Uterus (tissue), 4 donors: ENCODE measurements at places on chromosomes 5 and 9.

DNA sequence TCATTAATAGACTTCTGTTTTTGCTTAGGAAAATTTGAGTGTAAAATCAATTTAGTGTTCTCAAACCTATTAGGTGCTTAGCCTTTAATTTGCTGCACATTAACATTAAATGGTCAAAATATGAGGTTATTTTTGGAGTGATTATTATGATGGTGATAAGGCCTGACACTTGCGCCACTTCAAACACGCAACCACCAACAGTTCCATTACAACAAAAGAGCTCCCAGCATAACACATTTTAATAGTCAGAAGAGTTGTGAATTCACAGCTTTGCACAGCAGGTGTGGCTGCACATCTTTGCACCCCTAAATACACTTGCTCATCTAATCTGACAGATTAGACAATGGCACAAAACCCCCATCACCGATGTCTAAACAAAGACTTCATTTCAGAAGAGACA, 940.7 kb downstream of the NR2F1-AS1 start:
- no peak for DNase-seq

- no peak for DNase-seq
These were observed 585.8 kb upstream of the SEMA6A start for GRCh38 chr5:117160391-117160790.

DNA sequence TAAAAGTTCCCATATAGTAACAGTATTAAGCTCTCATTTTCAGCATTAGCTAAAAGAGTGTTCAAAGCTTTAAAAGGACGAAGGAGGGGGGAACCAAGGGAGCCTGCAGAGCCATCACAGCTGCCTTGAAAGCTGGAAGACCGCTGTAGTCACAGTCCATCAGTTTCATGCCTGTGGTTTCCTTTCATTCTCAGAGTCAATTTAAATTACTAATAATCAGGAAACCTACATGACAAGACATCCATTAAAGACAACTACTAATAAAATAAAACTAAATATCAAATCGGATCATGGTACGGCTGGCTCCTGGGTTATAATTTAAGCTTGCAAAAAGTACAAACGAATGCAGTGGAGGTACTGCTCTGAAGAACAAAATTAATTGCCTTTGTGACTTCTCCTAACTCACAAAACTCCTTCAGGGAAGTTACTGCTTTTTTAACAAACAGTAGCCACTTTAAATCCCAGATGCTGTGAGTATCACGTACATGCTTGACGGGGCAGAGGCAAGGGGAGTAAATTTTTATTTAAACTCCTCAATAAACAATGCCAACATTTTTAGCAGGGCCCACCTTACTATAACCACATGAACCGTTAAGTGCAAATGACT, 213.5 kb downstream of the DENND1A start:
- no peak for DNase-seq

- DNase-seq: no peak
These were observed 86.6 kb upstream of the ANKH start for GRCh38 chr5:14958188-14958587.

GRCh38 chr5:172177176-172177575, 10.8 kb downstream of the STK10 start:
- no peak for DNase-seq

- no peak for DNase-seq
These were observed 30.3 kb upstream of the TIFAB start for GRCh38 chr5:135482381-135482933.

DNA sequence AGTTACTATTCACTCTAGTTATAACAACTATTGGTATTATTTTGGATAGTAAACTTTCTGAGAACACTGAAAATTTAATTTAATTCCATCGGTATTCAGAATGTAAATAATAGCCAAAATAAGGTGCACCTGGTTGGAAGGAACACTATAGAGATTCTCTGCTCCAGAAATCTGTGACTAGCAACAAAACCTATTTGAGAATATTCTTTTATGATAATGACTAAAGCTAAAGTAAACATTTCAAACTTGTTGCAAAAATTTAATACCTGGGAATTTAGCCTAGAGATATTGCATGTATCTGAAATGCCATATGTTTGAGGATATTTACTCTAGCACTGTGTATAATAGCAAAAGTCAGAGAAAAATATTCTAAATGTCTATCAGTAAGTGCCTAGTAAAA, 144.1 kb downstream of the PLK2 start:
- DNase-seq: no peak

DNA sequence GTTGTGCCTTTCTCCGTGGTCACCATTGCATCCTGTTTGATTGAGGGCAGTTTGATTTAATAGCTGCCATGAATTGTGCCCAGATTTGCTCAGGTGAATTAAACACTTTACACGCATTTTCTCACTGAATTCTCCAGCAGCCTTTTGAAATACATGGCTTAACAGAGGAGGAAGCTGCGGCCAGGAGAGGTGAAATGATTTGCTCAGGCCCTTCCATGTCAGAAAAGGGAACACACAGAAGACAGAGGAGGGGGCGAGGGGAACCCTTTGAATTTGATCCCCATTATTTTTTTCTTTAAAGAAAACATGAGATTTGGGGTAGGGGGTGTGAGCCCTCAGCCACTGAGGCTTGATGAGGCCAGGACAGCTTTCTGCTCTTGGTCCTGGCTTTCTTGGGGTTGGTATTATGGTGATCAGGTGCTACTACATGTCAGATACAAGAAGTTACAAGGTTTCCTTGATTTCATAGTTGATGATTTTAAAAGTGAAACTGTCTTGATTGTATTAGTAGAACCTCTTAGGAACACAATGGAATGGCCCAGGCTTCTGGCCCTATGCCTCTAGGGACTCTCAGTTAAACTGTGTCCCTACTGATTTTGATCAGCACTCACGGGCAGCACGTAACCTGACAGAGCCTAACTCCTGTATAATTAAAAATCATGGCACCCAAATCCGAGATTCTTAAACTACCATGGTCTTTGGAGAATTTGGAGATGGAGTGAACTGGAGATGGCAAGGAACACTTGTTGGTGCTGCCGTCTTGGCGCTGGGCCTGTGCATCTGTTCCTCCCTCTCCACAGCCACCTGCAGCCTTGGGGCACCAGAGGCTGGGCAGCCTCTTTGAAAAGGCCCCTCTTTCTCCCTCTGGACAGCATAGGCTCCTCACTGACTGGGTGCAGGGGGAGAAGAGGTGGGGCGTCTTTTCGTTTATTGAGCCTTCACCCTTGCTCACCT, 107.9 kb downstream of the TRIO start:
- no peak for DNase-seq

DNA sequence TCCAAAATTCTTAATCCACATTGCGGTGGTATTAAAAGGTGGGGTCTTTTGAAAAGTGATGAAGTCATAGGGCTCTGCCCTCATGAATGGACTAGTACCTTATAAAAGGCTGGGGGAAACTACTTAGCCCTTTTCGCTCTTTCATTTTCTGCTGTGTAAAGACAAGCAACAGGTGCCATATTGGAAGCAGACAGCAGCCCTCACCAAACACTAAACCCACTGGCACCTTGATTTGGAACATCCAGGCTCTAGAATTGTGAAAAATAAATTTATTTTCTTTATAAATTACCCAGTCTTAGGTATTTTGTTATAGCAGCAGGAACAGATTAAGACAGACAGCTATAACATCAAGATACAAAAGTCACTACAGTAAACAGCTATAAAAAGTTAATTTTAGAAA, 12.8 kb downstream of the PJA2 start:
- DNase-seq: no peak

GRCh38 chr9:35716230-35716629, 15.8 kb downstream of the TLN1 start:
- DNase-seq: no peak
